ENCODE measurements at places on chromosomes 3 and 15.

DNA sequence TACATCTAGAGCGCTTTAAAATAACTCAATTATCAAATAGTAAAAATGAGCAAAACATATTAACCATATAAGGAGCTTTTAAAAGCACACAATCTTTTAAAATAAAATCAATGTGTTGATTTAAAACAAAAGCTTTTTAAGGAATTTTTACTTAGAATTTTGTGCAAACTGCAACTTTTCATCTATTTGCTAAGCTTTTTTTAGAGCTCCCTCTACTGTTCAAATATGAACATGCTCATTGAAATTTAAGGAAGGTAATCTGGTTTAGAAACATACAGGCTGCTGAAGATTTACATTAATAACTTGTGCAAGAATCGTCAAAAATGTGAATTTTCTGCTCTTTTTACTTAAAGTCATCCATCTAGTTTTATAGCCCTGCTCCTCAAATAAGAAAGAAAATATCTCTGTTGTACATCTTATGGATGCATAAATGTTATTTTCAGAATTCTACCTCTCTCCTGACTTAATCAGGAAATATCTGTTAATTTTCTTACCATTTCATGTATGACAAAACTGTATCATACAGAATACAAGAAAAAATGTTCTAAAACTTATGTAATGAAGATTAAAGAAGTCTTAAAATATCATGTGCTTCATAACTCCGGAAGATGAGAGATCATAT, 469.4 kb upstream of the ROBO2 start:
- DNase-seq = no peak

DNA sequence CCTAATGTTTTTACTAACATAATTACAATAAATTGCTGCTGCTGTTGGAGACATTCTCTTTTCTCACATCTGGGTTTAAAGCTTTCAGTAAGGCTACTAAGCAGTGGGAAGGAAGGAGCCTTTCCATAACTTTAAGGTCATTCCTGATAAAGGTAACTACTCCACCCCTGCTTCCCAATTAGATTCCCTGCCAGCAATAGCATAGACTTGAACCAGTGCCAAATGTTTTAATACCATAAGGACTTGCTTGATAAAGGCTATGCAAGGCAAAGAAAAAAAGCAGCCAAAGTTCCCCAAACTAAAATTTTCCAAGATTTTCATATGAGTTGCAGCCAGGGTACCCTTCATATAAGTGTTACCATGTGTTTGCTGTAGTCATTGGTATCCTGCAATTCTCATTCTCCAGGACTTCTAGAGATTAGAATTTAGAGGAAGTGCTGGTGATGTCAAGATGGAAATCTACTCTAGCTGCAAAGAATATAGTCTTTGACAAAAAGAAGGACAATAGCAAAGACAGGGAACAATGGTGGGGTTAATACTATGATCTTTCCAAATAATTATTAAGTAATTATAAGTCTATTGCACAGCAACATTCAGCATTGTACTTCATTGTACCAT, 106.1 kb downstream of the FILIP1L start:
- DNase-seq = no peak

DNA sequence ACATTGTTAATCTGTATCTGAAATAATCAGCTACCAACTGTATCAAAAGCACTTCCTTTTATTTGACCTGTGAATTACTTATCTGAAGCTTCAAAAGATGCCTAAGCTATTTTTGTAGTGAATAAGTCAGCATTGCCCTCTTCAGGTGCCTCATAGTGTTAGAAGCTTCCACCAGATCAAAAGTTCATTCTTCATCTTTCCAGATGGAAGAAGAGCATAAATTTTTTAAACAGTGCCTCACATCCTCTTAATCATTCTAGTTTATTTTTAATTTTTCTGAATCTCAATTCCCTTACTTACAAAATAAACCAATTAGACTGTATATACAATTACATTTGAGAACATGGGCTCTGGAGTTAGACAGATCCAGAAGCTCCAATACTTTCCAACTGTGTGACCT, 65.0 kb downstream of the MYO5A start:
- DNase-seq = no peak

GRCh38 chr3:47444103-47444502, 31.6 kb downstream of the SCAP start:
- no peak for DNase-seq

DNA sequence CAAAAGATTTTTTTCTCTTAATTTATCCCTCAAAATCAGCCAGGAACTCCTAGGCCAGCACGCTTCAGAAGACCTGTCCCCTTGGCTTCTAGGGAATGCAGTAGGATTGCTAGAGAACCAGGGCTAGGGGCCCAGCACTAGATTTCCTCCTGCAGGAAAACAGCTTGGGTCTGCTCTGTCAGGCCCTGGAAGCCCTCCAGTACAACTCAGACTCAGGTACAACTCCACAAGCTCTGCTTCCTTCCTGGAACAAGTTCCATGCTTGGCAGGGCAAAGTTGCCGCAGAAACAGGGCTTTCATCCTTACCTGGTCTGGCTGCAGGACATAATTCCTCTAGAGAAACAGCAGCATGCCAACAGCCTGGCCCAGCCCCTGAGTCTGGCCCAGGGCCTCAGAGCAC, 96.1 kb upstream of the CTNNB1 start:
- no peak for DNase-seq

DNA sequence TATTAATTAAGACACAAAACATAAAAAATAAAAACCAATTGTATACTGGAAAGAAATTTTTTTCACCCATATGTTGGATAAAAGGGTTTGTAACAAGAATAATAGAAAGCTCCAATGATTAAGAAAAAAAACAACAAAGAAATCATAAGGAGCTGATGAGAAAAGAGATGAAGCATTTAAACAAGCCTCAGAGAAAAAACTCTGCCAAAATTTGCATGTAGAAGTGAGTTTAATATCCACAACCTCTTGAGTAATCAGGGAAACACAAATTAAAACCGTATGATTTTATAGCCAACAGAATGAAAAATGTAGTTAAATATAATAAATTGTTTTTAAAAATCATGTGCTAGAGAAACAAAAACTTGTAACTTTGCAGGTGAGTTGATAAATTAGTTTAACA, 192.9 kb downstream of the BCHE start:
- no peak for DNase-seq

GRCh38 chr3:160929595-160929994, 173.6 kb downstream of the PPM1L start:
- no peak for DNase-seq

DNA sequence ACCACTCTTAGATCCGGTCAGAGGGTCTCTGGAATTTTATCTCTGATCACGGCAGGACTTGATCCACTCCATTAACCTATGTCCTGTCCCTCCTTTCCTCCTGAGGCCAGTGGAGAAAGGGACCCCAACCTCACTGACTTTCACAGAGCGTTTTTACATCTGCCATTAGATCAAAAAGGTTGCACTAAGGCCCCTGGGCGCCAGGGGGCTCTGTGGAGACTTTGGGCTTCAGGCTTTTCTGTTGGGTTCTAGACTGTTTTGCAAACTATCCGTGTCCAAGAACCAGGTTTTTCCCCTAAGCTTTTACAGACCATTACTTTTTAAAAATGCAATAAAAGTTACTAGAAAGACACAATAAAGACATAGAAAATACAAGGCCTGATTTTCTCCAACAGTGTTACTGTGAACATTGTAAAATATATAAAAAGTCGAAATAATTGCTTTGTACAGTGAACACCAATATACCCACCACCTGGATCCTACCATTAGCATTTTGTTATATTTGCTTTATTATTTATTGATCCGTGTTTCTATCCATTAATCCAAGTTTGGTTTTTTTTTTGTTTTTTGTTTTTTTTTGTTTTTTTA, 159.7 kb downstream of the POLR2M start:
- DNase-seq = peak; percentile 18

DNA sequence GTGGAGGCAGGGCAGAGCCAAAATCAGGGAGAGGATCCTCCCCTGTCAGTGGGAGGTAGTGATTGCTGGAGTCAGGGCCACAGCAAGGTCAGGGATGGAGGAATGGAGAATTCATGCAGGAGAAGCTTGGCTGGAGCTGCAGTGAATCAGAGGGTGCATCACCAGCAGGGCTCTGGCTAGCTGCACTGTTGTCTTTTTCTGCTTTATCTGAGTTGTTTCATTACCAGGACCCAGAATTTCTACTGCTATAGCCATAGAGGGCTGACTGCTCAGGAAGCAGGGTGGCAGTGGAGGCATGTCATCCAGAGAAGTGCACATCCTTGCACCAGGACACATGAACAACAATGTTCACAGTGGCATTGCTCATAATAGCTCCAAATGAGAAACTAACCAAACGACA, 113.5 kb upstream of the GALNT15 start:
- DNase-seq = no peak

DNA sequence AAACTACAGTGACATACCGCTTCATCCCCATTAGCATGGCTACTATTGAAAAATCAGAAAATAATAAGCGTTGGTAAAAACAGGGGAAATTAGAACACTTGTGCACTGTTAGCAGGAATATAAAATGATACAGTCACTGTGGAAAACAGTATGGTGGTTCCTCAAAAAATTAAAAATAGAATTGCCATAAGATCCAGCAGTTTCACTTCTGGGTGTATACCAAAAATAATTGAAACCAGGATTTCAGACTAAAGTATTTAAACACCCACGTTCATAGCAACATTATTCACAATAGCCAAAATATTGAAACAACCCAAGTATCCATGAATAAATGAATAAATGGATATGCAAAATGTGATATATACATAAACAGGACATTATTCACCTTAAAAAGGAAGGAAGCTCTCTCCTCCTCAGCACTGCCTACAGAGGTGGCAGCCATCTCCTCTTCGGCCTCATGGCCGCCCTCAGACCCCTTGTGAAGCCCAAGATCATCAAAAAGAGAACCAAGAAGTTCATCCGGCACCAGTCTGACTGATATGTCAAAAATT, 34.1 kb downstream of the NGLY1 start:
- no peak for DNase-seq

GRCh38 chr3:59316688-59317275, 267.0 kb upstream of the CFAP20DC start:
- DNase-seq = no peak

- DNase-seq = no peak
Measured at GRCh38 chr15:57405133-57405532, 28.8 kb downstream of the CGNL1 start.

GRCh38 chr15:45268135-45268534, 16.1 kb downstream of the SLC28A2 start:
- no peak for DNase-seq

DNA sequence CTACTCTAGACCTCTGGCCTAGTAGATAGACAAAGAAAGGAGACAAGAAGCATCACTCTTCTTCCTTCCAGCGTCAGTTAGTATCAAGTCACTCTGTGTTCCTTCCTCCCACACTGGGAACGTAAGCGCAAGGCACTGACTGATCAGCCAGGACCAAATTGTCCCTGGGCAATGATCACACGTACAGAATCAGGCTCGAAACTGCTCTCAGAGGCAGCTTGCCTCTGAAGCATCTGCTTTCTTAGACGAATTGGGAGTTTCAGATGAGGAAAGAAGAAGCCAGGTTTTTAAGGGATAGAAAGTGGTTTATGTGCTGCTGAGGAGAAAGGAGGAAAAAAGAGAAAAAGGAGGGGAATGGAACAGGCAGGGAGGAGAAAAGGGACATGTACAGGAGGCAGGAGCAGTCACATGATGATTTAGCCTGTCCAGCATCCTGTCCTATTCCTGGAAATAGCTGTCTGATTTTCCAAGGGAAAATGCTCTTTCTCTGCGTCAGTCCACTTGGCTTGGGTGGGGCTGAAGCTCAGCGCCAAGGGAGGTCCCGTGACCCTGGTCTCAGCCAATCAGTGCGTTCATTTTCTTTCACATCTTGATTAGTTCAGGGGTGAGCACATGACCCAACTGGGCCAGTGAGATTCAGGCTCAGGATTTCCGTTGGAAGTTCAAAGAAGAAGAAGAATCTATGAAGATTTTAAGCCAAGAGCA, 102.0 kb upstream of the PRICKLE2 start:
- no peak for DNase-seq

All from activated CD4-positive, alpha-beta T cell treated with anti-CD3 and anti-CD28 coated beads, Interleukin-2, amount 50 U/mL, for 24 hours (primary cell).